ENCODE measurements at places on chromosomes 4 and X.

DNA sequence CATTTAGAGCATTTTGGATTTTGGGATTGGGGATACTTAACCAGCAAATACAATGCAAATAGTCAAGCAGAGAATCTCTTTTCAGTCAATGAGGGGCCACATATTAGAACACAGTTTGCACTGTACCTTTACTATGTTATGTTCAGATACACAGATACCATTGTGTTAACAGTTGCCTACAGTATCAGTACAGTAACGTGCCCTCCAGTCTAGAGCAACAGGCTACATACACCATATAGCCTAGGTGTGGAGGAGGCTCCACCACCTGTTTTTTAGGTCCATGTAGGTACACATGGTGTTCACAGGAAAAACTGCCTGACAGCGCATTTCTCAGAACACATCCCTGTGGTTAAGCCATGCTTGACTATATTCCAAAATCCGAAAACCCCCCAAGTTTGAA is 9.1 kb downstream of the GRPEL1 start:
- DNase-seq: no peak

- no peak for DNase-seq
These were observed 9.6 kb upstream of the TMSB4X start for GRCh38 chrX:12965131-12965940.

GRCh38 chr4:103478734-103479133 is 241.1 kb downstream of the TACR3 start:
- no peak for DNase-seq

- DNase-seq: no peak
These were observed 331.9 kb downstream of the PACRGL start for GRCh38 chr4:21032089-21032645.

DNA sequence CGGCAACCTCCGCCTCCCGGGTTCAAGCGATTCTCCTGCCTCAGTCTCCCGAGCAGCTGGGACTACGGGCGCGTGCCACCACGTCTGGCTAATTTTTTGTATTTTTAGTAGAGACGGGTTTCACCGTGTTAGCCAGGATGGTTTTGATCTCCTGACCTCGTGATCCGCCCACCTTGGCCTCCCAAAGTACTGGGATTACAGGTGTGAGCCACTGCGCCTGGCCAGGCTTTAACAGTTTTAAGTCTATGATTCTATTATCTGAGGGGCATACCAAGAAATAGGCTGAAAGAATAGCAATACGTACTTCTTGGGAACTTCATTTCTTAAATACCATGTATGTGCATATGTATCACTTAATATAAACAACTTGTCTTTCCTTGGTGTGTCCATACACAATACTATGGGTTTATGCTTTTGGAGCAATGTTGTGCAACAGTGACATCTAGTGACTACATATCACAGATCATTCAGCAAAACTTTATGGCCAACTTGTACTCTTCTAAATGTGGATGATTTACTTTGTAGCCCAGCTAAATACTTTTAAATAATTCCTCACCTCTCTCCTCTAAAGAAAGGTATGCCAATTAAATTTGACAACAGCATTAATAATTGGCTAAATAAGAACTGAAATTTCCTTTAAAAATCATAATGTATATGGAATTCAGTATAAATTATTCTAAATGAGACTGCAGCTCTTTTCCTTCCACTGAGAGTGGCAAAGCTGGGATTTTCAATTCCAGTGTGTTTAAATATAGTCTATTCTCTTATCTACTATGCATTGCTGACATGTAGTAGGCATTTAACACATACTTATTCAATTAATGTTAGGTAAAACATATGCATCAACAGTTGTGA is 10.4 kb downstream of the SLC9B1 start:
- no peak for DNase-seq

- no peak for DNase-seq
These were observed 8.2 kb upstream of the TLR10 start for GRCh38 chr4:38791010-38791409.

DNA sequence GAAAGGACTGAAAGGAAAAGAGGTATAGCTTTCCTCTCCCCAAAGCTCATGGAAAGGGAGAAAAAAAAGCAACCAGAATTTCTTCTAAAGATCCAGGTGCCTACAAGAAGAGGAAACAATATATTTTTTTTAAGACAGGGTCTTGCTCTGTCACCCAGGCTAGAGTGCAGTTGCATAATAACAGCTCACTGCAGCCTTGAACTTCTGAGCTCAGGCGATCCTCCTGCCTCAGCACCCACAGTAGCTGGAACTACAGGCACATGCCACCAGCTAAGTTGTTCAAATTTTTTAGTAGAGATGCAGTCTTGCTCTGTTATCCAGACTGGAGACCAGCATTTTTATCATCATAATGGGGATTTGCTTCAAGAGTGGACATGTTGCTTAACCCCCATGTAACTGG is 30.5 kb upstream of the BBS12 start:
- DNase-seq: no peak

DNA sequence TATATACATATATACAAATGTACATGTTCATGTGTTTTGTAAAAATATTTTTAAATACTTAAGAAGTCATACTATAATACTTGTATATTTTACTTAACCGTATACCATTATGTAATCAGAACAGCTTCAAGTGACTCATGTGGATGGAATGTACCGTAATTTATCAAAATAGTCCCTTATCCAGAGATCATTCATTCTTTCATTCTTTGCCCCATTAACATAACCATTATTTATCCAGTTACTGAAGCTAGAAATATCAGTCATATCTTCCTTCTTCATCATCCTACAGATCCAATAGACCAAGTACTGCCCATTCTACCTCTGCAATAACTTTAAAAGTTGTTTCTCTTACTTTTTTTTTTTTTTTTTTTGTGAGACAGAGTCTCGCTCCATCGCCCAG is 164.2 kb downstream of the MAB21L2 start:
- no peak for DNase-seq

GRCh38 chrX:102837847-102838246 is 99.2 kb upstream of the RAB40AL start:
- DNase-seq: no peak

- no peak for DNase-seq
These were observed 105.3 kb upstream of the IGSF1 start for GRCh38 chrX:131394384-131394783.

Measured in stimulated activated CD8-positive, alpha-beta memory T cell treated with anti-CD3 and anti-CD28 coated beads, Interleukin-15, amount 100 ng/mL, for 48 hours (primary cell).